Fibroblast of pulmonary artery (primary cell): ENCODE measurements at places on chromosomes 16 and 17.

- peak; percentile 46 for DNase-seq
These were observed 332.0 kb downstream of the BCAS3 start for GRCh38 chr17:61009663-61010062.

DNA sequence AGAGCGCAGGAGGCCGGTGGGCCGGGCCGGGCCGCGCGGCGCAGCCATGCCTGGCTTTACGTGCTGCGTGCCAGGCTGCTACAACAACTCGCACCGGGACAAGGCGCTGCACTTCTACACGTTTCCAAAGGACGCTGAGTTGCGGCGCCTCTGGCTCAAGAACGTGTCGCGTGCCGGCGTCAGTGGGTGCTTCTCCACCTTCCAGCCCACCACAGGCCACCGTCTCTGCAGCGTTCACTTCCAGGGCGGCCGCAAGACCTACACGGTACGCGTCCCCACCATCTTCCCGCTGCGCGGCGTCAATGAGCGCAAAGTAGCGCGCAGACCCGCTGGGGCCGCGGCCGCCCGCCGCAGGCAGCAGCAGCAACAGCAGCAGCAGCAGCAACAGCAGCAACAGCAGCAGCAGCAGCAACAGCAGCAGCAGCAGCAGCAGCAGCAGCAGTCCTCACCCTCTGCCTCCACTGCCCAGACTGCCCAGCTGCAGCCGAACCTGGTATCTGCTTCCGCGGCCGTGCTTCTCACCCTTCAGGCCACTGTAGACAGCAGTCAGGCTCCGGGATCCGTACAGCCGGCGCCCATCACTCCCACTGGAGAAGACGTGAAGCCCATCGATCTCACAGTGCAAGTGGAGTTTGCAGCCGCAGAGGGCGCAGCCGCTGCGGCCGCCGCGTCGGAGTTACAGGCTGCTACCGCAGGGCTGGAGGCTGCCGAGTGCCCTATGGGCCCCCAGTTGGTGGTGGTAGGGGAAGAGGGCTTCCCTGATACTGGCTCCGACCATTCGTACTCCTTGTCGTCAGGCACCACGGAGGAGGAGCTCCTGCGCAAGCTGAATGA is 606 bp downstream of the THAP11 start:
- DNase-seq = peak; percentile 56

GRCh38 chr17:32104158-32104557 is 38.1 kb upstream of the RHOT1 start:
- no peak for DNase-seq

DNA sequence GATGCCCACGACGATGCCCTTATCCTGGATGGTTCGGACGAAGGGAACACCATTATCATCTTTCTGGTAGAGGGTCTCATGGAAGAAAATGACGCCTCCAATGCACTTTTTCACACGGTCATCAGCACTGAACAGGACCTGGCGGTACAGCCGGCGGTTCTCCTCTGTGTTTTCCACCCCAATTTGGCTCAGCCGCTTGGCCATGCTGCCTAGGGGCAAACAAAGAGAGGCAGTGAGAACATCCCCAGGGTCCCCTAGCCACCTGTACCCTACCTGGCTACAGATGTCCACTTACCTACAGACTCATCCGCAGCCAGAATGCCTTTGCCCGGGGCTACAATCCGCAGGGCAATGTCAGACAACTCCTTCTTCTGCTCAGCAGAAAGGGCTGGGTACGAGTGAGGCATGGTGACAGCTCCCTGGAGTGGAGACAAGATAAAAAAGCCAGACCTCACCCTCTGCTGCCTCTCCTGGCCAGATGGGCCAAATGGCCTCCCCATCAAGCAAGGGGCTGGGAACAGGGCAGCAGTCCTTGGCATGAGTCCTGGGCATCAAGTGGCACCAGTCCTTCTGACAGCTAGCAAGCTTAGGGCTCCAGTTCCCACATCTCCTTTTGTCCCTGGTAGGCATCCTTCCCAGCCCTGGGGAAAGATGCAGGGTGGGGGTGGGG is 1.4 kb downstream of the ALDOC start:
- DNase-seq = no peak

DNA sequence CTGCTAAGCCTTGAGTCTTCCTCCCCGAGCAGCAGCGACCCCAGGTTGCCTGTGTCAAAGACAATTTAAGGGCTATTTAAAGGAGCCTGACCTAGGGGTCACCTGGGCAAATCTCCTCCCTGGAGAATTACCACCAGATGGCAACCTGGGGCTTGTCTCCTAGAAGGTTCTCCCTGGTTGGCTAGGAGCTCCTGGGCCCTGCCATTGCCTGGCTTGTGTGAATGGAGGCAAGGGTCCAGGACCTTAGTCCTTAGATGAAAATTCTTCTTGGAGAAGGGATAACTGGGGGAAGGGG is 51.3 kb upstream of the TAC4 start:
- peak; percentile 4 for DNase-seq

- DNase-seq = peak; percentile 98
These were observed 16.8 kb upstream of the RMI2 start for GRCh38 chr16:11328172-11329070.

DNA sequence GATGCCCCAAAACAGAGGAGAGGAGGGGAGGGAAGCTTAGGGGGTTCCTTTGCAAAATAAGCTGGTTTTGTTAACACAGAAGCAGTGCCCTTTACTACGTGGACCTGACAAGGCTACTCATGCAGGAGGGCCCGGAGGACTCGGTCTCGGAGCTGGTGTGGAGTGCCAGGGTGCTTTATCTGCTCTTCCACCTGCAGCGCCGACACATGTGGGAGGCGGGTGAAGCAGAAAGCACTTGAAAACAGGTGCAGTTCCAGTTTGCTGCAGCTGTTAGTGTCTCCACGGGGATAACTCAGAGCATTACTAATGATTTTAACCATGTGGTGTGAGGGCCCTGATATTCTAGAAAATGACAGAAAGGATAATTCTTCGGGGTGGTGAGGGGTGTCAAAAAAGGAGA is 35.0 kb upstream of the MNT start:
- DNase-seq = no peak

DNA sequence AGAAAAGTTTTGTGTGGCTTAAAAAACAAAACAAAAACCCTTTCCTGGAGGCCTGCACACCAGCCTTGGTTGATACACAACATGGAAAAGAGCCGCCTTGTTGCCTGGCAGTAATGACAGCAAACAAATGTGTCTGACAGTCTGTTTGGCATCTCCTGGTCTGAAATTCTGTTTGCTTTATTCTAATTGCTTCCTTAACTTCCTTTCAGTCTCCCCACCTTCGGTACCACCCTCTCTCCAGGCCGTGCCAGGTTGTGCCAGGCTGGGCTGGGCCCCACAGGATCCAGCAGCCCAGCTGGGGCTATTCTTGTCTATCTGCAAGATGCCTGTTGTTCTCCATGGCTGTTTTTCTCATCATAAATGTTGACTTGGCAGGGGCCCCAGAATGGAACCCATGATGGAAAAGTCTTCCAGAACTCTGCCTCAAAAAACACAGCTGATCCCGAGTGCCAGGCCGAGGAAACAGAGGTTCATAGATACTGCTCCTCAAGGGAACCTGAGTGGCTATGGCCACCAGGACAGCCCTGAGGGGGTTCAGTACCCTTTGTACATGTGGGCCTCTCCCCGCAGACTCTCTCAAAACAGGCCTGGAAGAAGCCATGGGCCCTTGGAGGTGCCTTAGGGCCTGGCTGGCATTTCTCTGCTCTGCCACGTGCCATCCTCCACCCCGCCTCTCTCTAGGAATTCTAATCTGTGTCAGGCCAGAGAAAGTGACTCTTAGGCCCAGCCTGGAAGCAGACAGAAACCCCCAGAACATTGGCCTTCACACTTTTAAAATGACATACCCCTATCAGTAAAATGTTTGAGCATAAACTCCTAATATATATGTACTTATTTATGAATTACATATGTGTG is 50.5 kb downstream of the YPEL2 start:
- DNase-seq = peak; percentile 39

GRCh38 chr16:5706211-5706610 is 608.6 kb upstream of the EEF2KMT start:
- DNase-seq = no peak

DNA sequence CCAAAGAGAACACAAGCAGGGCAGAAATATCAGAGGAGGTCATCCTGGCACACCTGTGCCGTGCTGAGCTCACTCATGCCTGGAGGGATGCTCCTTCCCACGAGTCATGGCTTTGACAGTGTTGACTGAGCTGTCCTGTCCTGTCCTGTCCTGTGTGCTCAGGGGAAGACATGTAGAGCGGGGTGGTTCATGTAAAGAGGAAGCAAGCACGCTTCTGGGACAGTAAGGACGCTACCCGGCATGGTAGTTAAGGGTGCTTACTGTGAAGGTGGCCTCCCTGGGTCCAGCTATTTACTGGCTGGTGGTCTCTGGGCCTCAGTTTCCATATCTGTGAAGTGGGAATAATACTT is 398 bp downstream of the LGALS9 start:
- DNase-seq = no peak

DNA sequence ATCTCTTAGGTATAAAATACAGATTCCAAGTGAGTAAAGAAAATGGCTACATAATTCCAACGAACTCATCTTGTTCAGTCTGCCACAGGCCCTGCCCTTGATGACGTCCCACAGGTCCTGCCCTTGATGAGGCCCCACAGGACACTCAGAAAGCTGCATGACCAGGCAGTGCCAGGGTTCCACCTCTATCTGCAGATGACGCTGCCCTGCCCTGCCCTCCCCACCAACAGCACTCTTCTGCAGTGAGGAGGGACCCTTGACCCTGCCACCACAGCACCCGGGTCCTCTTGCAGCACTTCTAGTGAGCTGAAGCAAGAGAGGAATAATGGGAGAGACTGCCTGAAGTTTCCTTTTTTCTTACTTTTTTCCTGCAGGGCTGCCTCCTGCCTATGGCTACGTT is 118.4 kb downstream of the VPS53 start:
- DNase-seq = no peak

GRCh38 chr16:73145166-73145880 is 97.4 kb upstream of the ZFHX3 start:
- DNase-seq = no peak

DNA sequence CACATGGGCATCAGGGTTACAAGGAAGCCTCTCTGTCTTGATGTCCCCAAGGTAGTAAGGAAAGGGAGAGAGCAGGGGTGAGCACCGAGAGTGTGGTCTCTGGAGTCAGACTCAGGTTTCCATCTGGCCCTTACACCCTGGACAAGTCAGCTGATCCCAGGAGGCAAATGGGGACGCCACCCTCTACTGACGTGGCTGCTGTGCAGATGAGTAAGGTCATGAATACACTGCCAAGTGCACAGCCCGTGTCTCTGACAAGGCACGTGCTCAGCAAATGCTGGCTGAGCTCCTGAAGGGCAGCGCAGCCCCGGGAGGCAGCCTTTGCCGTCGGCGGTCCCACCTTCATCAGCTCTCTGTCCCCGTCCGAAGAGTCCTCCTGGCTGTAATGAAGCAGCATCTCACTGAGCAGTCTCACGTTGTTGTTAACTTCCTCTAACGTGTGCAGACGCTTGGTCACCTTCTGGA is 19.4 kb downstream of the GGA3 start:
- DNase-seq = no peak

DNA sequence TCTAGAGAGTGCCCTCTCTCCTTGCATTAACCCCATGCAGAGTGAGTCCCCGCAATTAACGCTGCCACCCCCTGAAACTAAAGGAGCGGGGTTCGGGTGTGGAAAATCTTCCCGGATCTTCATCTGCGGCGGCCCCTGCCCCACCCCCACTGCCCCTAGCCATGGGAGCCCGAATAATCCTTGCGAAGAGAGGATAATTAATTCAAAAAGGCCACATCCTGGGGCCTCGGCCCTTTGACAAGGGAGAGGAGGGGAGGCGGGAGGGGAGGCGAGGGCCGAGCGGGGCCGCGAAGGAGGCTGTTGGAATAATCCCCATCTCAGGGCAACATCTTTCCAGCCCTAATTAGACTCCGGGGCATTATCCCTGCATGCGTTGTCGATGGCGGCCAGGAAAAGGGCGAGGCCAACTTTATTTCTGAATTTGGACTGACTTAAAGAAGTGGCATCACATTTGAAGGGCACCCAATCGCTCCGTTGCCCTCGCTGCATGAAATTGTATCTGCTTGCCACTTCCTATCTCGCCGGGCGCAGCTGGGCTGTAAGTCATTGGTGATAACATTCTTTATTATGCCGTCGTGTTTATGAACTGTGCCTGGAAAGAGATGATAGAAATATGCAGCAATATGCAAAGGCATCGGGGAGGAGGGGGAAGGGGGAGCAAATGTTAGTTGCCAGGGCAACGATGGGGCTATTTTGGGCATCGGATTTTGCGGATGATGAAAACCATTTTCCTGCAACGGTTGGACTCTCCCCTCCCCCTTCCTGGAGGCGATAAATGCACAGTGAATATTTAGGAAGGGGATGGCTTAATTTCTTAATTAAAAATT is 387.1 kb upstream of the TNRC6C start:
- DNase-seq = peak; percentile 31
